ENCODE measurements at places on chromosomes 13 and 19.

DNA sequence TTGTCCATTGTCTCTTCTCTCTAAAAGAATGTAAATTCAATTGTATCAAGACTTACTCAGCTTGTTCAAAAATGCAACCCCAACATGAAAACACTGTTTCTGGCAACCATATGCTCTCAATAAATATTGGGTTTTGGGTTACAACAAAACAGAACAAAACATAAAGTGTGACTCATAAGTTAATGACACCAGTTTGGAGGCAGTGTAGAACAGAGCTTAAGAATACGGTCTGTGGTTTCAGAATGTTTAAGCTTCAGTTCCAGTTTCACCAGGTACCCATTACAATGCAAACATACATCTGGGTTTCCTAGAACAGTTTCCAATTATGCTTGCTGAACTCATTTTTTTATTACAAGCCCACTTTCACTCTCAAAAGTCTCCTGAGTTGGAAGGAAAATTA lies 285.8 kb upstream of the PCDH9 start:
- DNase-seq: no peak

- no peak for DNase-seq
Measured at GRCh38 chr13:37141011-37141410, 35.5 kb upstream of the CSNK1A1L start.

DNA sequence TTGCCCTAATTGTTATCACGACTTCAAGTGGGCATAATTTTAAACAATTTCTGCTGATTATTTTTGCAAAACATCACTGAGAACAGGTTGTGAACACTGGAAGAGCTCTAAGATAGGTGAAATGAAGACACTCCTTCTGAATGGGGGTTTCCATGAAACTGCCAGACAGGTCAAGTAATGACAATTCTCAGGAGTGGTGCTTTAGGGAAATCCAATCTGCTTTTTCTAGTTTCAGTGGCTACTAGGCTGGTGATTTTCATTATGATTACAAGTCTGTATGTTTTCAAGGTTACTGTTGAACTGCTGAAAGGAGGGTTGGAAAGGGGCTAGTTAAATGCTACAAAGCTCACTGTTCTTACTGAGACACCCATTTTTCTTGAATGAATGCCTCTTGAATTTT lies 1724.2 kb downstream of the PCDH9 start:
- no peak for DNase-seq

GRCh38 chr19:10784257-10784656 lies 51.8 kb downstream of the TMED1 start:
- DNase-seq: no peak

DNA sequence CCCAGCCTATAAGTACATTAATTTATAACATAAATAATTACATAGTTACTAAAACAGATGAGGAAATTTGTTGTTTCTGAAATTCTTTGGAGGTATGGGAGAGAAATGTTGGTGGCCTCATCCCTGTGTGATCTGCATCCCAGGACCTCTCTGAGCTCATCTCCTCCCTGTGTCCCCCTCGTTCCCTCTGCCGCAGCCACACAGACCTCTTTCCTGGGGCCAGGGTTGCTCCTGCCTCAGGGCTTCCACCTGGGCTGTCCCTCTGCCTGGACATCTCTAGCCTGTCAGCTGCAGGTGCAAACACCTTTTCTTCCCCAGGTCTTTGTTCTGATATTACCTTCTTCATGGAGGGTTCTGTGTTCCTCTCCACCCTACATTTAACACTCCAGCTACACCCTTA lies 3.9 kb downstream of the ZNF766 start:
- DNase-seq: no peak

- no peak for DNase-seq
Measured at GRCh38 chr19:21824679-21825078, 11.3 kb downstream of the ZNF43 start.

DNA sequence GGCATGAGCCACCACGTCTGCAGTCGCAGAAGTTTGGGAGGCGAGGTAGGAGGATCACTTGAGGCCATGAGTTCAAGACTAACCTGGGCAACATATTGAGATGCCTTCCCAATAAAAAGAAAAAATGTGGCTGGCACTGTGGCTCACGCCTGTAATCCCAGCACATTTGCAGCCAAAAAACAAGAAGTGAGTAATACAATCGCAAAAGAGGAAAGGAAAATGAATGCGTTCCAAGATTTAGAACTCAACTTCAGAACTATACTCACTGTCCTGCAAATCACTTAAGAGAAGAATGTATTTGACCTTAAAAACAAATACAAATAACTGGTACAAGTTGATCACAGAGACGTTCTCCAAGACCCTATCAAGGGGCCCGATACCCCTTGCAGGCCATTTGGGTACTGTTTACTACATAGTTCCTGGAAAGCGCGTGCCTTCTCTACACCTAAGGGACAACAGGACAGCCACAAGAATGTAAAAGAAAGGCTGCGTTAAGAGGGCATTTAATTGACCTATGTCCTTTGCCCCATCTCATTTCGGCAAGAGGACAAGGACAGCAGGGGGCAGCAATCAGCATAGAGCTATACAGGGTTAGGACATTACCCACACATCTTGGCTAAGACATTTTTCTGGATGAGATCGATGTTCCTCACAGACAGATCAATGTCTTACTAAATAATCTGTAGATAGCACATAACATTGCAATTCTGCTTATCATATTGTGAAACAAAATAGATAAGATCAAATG lies 41.3 kb downstream of the FLT3 start:
- no peak for DNase-seq

DNA sequence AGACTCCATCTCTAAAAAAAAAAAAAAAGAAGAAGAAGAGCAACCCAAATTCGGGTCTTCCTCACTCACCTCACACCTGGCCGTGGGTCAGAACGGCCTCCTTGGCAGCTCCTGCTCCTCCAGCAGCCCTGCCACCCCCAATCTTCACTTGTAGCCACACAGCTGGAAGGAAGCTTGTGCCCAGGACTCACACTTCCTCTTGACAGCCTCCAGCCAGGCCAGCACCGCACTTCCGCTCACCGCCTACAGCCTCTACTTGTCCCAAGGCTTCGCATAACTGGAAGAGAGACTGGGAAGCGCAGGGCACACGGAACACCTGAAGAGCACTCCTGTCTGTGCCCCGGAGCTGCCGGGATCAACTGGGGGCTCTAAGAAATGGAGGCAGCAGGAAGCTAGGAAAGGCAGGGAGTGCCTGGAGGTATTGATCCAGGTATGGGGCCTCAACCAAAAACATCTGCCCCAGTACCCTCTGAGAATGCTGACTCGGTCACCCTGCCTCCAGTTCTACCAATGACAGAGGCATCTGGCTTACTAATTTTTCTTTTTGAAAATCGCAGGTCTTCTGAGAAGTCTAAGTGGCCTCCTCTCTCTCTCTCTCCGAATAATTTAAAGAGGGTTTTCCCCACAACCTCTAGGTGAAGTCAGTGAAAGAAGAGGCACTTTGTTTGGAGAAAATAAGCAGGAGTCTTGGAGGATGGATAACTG lies 31.1 kb upstream of the ATP12A start:
- no peak for DNase-seq

- no peak for DNase-seq
Measured at GRCh38 chr13:36357692-36358091, 11.5 kb upstream of the SPART start.

GRCh38 chr19:29560313-29561075 lies 34.7 kb downstream of the VSTM2B start:
- no peak for DNase-seq

DNA sequence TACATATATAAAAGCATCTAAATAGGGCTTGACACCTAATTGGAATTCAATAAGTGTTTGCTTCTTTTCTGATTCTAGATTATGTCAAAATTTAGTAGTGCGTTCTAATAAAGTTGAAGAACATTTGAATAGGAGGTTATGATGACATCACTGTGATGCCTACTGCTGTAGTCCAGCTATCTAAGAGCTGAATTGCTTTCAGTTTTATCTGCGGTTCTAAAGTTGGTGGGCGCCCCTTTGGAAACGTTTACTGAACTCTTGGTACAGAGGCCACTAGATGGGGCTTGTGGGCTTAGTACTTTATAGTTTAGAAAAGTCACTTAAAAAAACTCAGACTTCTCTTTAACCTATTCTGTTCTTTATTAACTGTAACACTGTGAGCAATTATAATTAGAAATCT lies 776.9 kb downstream of the GPC5 start:
- no peak for DNase-seq

GRCh38 chr19:48613024-48613851 lies 1.6 kb downstream of the FAM83E start:
- DNase-seq: no peak

DNA sequence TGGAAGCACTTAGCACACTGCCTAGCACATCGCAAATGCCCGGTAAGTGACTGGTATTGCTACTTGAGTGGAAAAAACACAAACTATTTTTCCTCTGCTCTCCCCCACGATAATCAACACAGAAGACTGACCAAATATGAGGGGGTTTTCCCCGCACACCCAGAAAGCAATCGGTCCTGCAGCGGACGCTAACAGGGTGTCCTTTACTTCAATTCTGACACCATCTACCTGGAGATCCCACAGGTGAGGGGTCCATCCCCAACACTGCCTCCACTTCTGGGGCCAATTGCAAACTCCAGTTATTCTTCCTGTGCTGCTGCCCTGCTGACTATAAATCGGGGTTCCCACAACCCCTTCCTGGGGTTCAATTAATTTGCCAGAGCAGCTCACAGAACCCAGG lies 26.2 kb upstream of the PLEKHF1 start:
- DNase-seq: no peak

DNA sequence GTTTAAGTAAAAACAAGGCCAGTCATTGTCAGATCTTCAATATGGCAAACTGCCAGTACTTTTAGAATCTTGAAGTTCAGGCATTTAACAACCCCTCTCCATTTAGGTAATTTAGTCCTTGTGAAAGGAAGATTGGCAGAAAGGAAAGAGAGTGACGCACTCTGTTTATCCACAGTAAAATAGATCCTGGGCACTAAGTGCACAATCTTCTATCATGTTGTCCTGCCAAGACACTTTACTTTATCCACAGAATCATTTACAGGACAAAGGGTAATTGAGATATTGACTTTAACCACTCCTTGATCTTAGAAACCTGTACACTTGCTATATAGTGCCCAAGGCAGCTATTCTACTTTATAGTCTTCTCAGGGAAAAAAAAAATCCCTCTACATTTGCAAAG lies 786.4 kb upstream of the SLITRK1 start:
- no peak for DNase-seq

- no peak for DNase-seq
Measured at GRCh38 chr13:32911506-32911905, 104.7 kb upstream of the KL start.

DNA sequence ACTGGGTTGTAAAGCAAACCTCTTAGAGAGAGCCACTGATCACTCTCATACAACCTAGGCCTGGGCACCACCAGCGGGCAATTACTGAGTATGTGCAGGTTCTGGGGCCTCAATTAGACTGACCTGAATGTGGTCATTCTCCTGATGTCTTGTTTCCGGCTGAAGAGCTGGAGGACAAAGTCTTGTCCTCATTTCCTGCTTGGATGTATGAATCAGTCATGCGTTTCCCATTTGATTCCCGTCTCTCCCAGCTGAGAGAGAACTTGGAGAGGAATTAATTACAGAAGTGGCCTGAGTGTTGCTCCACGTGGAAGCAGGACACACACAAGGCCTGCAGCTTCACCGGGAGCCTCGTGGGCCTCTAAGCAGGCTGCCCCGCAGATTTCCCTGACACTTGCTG lies 799.3 kb upstream of the ARGLU1 start:
- no peak for DNase-seq

DNA sequence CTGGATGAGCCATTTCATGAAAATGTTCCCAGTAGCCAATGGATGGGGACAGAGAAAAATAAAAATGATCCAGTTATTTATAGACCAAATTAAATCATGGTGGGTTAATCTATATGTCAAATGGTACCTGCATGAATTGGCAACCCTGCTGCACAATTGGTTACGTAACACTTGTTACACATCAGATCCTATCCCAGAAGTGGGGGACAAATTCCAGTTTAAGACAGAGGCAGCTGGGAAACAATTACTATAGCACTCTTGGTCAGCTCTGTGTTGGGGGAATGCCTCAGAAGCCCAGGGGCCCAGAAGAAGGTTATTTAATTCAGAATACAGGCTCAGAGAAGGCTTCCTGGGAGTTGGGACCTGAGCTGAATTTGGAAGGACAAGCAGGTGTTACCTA lies 81.1 kb upstream of the FLT1 start:
- DNase-seq: no peak

GRCh38 chr19:10514211-10515145 lies 2.8 kb downstream of the S1PR5 start:
- no peak for DNase-seq

Measured in activated CD8-positive, alpha-beta memory T cell treated with anti-CD3 and anti-CD28 coated beads for 1 hour (primary cell).